ENCODE measurements at places on chromosomes 1 and 21.

- DNase-seq, result no peak
These were observed 1.9 kb upstream of the ETV3 start for GRCh38 chr1:157140063-157140588.

- peak; percentile 78 for DNase-seq
These were observed 12.8 kb upstream of the CDC42 start for GRCh38 chr1:22039594-22040285.

- no peak for DNase-seq
These were observed 70.8 kb downstream of the TIAM1 start for GRCh38 chr21:31273278-31273677.

DNA sequence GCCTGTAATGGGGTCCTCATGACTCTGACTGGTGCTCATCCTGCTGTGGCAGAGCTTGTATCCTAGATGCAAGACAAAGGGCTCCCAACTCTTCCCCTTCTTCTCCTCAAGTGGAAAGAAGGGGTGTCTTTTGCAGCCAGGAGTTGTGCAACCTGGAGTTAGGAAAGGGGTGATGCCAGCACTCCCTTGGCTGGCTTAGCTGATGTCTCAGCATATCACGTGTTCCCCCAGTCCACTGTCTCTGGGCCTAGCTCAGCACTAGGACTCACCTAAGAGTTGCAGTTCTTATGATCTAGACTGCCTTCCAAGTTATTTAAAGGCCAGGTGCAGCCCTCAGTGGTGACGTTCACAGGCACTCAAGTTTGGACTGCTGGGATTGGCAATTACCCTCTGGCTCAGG is 146.2 kb upstream of the GORAB start:
- no peak for DNase-seq

- no peak for DNase-seq
These were observed 788 bp downstream of the ISG15 start for GRCh38 chr1:1013922-1014648.

- no peak for DNase-seq
These were observed 19.0 kb downstream of the ESPN start for GRCh38 chr1:6443339-6444115.

GRCh38 chr1:93347334-93347899 is 1.7 kb downstream of the DR1 start:
- DNase-seq, result no peak

GRCh38 chr1:231931846-231932454 is 305.4 kb downstream of the DISC1 start:
- DNase-seq, result peak; percentile 20

DNA sequence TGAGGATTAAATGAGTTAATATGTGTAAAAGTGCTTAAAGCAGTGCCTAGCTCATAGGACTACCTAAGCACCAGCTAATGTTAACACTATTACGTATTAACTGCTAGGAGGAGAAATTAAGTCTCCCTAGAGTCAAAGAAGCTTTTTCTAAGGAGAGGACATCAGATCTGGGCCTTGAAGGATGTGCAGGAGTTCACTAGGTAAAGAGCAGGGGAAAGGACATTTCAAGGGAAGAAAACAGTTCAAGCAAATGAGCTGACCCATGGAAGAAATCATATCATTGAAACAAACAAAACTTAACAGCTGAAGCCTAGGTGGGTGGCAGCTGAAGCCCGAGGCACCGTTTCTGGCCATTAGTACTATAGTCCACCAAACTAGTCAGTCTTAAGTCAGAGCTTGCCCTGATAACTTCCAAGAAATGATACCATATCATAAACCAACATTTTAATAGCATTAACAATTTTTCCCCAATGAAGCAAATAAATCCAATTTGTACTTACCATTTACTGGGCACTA is 46.7 kb downstream of the TRIT1 start:
- DNase-seq, result no peak

DNA sequence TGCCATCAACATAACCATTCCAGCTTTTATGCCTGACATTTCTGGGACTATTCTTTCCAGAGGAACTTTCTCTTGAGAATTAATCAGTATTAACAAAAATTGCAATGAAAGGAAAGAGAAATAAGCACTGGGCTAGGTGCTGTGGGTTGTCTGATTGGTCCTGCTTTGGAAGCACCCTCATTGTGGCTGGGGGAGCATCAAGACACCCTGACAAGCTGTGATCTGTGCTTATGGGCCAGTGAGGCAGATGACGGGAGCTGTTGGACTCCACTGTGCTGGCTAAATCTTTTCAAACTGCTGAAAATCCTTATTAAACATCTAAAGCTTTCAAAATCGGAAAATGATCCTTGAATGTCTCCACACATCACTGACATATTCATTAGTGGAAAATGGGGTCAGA is 20.0 kb downstream of the UBASH3A start:
- no peak for DNase-seq

GRCh38 chr1:20840731-20841130 is 53.6 kb upstream of the HP1BP3 start:
- DNase-seq, result no peak

DNA sequence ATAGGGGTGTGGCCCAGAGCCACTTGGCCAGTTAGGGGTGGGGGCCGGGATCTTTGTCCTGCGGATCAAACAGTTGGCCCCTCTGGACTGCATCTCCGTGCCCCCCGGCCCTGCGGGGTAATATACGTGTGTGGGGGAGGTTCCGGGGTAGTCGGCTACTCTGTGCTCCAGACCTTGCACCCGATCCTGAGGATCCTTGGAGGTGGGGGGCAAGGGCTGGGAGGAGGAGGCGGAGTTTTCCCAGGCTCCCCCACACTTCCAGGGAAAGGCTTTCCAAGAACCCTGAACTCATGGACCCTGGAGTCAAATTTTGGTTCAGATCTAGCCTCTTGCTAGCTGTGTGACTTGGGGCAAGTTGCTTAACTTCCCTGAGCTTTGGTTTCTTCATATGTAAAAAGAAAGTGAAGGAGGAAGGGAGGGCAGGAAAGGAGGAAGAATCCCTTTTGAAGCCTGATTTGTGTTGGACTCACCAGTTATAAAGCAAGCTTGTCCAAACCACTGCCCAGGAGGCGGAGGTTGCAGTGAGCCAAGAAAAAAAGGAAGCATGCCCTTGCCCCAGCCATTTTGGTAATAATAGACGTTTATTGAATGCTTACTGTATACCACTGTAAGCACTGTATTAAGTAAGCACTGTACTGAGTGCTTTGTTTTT is 686 bp downstream of the MIIP start:
- peak; percentile 36 for DNase-seq

DNA sequence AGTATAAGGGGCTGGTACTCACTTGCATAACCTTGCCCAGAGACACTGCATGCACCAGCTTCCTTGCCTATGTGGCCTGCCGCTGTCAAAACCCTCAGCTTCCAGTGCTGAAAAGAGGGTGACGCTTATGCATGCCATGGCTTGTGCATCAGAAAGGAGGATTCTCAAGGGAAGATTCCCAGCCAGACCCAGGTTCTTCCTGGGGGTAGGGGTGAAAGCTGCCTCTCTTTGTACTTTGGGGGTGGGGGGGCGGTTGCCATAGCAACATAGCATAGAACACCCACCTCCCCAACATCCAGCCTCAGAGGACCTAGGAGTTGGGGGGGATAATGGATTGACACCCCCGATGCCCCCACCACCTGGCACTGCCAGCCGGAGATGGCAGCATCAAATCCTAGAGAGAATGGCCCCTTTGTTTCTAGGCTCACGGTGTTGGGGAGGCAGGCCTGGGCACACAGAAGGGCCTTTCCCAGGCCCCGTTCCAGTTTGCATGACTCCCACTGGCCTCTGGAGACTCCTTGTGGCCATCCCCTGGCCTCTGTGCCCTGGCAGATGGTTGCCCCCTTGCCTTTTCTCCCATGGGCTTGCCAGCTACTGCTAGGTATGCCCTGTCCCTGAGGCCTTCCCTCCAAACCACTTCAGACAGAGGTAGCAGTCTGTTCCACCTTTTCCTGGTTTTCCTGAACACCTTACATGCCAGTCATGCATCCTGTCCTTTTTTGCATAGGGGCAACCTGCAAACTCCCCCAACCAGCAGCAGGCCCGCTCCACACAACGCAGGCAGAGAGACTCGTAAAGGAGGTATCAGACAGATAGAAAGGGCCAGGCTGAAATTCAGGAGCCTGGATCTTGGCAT is 44.6 kb downstream of the RHBG start:
- DNase-seq, result no peak

- no peak for DNase-seq
These were observed 15.4 kb downstream of the CTH start for GRCh38 chr1:70426154-70427131.

DNA sequence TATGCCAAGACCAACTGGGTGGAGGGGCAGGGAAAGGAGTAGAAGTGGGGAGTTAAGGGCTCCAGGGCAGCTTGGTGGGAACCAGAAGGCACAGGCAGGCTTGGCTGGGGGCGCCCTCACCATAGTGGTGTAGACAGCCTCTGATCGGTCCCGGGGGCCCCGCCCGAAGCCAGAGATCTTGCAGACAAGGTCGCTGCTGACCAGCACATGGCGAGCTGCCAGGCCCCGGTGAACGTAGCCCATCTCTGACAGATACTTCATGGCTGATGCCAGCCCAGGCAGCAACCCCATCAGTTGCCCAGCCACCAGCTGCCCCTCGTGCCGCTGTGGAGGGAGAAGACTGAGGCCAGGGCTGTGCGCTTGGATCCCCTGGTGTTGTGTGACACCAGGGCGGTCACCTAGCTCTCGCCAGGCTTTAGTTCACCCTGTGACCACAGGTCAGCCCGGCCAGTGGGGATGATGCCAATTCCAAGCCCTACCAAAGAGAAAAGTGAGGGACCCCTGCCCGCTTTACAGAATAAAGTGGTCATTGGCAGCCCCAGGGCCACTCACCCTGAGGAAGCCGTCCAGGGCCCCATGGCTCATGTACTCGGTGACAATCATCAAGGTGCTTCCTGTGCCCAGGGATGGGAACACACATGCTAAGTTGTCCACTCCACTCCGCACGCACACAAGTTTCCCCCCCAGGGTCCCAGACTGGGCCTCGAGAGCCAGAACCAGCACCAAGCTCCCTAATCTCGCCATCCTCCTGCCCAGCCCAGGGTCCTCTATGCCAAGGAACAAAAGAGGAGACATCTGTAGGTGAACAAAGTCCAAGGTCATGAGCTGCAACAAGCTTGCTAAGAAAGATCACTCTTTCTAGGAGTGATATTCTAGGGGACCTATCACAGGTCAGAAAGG is 28.2 kb downstream of the CDCA8 start:
- no peak for DNase-seq

- DNase-seq, result no peak
These were observed 155.1 kb upstream of the CAMK1G start for GRCh38 chr1:209428241-209428921.

GRCh38 chr21:45158491-45159423 is 84.4 kb downstream of the ADARB1 start:
- no peak for DNase-seq

DNA sequence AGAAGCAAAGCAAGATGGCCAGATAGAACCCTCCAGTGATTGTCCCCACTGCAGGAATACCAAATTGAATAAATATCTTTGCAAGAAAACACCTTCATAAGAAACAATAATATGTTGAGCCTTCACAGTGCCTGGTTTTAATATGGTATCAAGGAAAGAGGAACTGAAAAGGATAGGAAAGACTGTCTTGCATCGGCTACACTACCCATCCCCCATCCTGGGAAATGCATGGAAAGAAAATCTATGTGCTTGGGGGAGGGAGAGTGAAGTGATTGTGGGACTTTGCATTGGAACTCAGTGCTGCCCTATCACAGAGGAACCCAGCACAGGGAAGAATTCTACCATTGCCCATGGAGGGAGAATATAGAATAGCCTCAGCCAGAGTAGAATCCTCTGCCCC is 28.6 kb upstream of the AK5 start:
- DNase-seq, result no peak

- DNase-seq, result no peak
These were observed 211.0 kb downstream of the PATJ start for GRCh38 chr1:61953076-61953789.

GRCh38 chr1:160774886-160775719 is 20.9 kb upstream of the LY9 start:
- peak; percentile 82 for DNase-seq

DNA sequence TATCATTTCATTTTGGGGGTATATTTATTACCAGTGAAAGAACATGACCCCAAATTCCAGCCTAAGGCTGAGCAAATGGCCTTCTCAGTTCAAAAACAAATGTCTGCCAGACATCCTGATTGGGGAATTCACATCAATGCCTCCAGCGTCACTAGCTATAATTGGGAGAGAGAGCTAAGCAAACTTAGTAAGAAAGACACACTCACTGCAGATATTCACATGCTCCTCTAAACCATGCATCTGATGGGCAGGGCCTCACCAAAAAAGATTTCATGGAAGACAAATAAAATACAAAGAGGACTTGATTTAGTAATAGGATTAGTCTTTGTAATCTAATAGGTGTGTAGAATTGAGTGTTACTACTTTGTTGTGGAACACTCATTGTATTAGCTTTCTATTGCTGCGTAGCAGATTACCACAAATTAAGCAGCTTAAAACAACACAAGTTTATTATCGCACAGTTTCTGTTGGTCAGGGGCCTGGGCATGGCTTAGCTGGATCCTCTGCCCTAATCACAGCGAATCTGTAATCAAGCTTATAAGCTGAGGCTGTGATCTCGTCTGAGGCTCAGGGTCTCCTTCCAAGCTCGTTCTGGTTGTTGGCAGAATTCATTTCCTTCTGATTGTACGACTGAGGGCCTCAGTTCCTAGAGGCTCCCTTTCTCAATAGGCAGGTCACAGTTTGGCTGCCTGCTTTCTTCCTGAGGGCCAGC is 243.0 kb downstream of the PBX1 start:
- no peak for DNase-seq

DNA sequence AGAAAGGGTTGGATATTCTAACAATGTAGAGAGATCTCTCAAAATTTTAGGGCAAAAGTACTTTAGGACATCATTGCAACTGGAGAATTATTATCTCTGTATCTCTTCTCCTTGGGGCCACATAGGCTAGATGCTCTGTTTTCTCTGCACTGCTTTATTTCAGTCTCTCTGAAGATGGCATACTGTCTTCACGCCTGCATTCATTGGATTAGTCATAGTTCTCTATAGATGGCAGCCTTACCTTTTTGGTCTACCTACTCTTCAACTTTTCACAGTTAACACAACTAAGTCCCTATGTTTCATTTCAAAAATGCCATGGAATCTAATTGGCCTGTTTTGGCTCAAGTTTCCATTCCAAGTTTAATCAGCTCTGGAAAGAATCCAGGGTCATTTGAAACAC is 1623.3 kb upstream of the B3GALT2 start:
- DNase-seq, result no peak

DNA sequence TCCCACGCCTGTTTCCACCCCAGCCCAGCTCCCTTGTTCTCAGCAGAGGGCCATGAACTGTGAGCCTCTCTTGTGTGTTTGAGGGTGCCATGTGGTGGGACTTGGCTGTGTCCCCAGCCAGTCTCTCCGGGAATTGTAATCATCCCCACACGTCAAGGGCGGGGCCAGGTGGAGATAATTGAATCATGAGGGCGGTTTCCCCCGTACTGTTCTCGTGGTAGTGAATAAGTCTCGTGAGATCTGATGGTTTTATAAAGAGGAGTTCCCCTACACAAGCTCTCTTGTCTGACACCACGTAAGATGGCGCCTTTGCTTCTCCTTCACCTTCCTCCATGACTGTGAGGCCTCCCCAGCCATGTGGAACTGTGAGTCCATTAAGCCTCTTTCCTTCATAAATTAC is 57.2 kb upstream of the COL6A2 start:
- no peak for DNase-seq

GRCh38 chr21:42209801-42210479 is 9.0 kb upstream of the ABCG1 start:
- DNase-seq, result peak; percentile 37

- DNase-seq, result peak; percentile 91
These were observed 129.2 kb downstream of the PTPN14 start for GRCh38 chr1:214422137-214422671.

- DNase-seq, result no peak
These were observed 39.9 kb downstream of the EPHA2 start for GRCh38 chr1:16116002-16116401.

- DNase-seq, result no peak
These were observed 100.6 kb downstream of the CRYAA start for GRCh38 chr21:43269440-43269839.

- DNase-seq, result peak; percentile 67
These were observed 233.1 kb upstream of the VAMP3 start for GRCh38 chr1:7538033-7538432.
